Hematopoietic multipotent progenitor cell treated with erythropoietin and hydrocortisone succinate and interleukin-3 and kit ligand, for 17 days (in vitro differentiated cells): ENCODE measurements at places on chromosomes 6 and 20.

DNA sequence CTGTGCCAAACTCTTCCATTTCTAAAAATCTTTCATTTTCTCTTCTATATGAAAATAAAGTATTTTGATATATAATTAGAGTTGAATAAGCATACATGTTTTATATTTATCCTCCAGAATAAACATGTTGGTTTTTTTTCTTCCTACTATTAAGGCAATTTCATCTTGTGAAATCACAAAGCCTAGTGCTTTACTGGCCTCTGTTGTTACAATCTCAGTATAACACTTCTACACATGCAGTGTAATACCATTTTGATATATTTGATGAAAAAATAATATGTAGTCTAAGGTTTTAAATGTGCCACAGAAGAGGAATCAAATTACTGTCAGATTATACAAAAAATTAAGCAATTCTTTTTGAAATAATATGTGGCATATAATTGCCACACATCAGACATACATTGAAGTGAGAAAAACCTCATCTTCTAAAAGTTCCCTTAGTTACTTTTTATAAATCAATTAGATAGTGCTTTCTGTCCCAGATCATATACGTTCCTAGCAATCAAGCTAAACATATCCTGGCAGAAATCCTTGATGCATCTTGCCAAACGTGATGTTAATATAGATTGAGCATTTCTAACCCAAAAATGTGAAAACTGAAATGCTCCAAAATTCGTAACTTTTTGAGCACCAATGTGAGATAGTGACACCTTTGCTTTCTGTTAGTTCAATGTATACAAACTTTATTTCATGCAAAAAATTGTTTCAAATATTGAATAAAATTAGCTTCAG is 225.1 kb upstream of the MANEA start:
- DNase-seq, result no peak

- DNase-seq, result no peak
Measured at GRCh38 chr6:154488802-154489437, 21.6 kb downstream of the CNKSR3 start.

DNA sequence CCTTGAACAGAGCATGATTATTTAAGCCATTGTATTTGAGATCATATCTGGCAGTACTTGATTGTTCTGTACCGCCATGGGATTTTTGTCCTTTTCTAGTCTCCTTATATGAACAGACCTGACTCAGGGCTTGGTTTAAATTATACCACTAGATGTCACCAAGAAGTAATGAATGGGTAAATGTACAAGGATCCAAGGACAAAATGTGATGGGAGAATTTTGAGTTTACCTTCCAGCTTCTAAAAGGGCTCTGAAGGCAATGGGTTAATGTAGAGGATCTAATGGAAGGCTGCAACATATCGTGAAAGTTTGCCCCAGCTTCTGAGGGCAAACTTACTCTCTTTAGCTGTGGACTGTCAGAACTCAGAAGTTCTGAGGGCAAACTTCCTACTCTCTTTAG is 12.0 kb downstream of the RNF8 start:
- DNase-seq, result peak; percentile 30

DNA sequence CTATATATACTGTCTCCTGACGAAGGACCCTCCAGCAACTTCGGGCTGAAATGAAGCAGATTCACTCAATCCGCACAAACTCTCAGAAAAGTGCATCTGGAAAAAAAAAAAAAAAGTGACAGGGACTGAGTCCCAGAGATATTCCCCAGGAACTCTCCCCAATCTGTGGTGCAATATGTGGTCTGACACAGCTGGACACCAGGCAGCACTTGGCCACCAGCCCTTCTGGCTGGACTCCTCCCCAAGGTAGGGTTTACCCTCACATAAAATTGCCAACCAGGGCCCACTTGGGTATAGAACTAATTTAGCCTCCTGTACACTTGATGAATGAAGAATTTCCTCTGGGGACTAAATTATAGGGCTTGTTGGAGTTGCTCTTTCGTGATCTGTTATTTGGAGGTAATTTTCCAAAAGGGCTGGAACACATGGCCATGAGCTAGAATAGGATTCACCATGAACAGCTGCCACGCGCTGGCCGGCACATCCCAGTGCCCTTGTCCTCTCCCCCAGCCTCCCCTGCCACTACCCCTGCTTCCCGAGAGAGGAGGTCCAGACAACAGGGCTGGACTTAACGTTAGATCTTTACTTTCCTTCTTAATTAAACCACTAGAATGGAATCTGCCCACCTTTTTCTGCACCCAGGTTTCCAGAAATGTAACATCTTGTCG is 379.2 kb downstream of the BMP2 start:
- no peak for DNase-seq

DNA sequence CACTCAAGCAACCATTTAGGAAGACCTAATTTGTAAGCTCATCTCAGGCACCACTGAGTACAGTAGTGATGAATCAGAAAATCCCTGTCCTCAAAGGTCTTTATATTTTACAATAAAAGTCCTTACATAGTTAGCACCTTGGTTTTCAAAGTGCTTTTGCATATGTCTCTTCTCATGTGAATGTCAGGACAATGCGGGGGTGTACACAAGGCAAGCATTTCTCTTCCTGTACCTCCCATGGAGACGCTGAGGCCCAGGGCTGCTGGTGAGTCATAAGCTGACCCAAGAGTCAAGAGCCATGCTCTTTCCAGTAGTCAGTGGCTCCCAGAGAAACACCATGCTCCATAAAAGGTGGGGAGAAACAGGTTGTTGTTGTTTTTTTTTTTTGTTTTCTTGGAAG is 174.0 kb downstream of the GJA10 start:
- DNase-seq, result no peak

DNA sequence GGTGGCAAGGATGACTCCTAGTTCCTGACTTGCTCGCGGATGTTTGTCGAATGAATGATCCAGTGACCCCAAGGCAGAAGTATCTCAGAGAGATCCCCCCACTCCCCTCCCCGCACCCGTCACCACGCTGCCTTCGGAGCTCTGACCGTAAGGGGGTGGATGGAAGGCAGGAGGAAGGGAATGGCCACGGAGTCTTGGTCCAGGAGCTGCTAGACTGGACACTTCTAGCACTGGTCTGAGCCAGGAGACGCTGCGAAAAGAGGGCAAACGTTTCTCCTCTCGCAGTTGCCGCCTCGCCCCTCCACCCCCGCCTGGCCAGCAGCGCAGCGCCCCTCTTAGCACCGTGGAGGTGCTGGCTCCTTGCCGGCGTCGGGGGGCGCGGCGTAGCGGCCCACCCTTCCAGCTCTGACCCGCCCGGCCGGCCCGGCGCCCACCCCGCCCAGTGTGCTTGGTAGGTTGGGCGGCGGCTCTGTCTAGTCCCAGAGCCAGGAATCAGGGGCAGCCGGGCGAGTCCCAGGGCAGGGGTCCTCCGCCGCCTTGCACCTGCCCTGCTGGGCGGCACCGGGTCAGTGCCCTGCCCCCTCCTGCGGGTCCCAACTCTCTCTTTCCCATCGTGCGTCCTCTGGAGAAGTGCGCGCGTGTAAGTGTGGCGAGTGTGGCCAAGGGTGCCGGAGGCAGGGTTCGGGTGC is 2.4 kb upstream of the DBNDD2 start:
- DNase-seq, result no peak

- DNase-seq, result no peak
Measured at GRCh38 chr20:62978561-62978943, 26.0 kb downstream of the SLC17A9 start.

- DNase-seq, result no peak
Measured at GRCh38 chr6:35945650-35946025, 24.7 kb upstream of the SRPK1 start.

GRCh38 chr6:1775441-1775840 is 165.7 kb downstream of the FOXC1 start:
- DNase-seq, result no peak

GRCh38 chr6:48641544-48641943 is 530.5 kb upstream of the PTCHD4 start:
- no peak for DNase-seq

GRCh38 chr6:160260803-160261450 is 2.3 kb upstream of the SLC22A2 start:
- no peak for DNase-seq

- DNase-seq, result no peak
Measured at GRCh38 chr6:43950731-43951062, 176.6 kb downstream of the MRPL14 start.

DNA sequence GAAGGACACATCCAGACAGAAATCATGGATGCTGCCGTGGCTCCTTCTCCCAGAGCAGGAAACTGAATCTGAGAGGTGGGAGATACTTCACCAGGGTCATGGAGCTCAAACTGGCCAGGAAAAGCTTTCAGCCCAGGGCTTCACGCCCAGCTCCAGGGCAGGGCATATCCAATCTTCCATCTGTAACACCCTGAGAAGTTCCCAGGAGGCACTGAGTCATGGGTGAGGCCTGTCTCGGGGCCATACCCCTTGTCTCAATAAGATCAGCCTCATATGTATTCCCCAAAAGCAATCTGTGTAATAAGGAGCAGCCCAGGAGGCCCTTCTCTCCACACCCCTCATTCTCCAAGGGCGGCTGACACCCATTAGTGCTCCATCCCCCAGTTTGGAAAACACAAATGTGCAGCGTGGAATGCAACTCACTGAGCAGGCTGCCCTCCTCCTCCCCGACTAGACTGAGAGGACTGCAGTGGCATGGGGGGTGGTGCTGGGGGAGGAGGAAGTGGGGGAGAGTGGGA is 439.3 kb upstream of the SULF2 start:
- no peak for DNase-seq

- DNase-seq, result no peak
Measured at GRCh38 chr6:163828038-163828795, 413.7 kb downstream of the QKI start.

- no peak for DNase-seq
Measured at GRCh38 chr6:111992851-111993250, 61.1 kb upstream of the CCN6 start.

DNA sequence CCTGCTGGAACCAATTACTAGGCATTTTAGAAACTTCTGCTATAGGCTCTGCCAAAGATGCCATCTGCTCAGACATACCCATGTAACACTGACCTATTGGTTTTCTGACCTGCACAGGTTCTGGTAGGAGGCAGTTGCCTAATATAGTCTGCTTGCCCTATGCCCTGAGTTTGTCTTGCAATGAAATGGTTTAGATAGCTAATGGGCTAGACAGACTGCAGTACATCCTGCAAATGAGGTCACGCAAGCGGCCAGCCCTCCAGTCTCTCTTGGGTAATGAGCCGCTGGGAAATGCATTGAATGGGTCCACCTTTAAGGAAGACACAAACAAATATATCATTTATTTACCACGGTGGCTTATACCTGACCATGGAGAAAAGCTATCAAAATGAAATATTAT is 90.6 kb upstream of the B3GAT2 start:
- no peak for DNase-seq

GRCh38 chr6:26224940-26225847 is 138.0 kb downstream of the HFE start:
- DNase-seq, result no peak

DNA sequence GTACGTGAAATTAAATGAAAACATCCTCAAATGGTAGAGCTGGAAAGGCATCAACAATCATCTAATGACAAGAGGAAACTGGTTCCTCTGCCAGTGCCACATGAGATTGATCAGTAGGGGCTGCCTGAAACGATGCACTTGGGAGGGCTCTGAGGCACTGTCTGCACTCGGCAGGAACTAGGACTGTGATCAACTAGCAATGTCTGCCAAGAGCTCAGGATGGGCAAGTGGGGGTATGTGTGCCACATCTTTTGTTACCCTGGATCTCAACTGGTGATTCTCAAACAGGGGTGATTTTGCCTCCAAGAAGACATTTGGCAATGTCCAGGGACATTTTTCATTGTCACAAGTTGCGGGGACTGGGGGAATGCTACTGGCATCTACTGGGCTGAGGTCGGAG is 1.9 kb downstream of the BPIFB6 start:
- DNase-seq, result no peak

DNA sequence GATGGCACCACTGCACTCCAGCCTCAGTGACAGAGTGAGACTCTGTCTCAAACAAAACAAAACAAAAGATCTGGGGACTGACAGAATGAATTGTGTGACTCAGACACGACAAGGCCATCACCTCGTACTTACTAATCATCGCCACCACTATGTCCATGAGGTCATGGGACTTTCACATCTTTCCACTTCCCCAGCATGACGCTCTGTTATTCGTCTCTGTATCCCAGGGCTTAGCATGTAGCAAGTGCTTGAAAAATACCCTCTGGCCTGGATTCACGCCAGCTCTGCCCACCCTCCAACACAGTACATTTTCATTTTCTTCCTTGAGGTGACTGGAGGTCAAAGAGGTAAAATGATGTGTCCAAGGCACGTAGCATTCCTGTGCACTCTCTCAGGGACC is 27.8 kb downstream of the FGD2 start:
- no peak for DNase-seq

DNA sequence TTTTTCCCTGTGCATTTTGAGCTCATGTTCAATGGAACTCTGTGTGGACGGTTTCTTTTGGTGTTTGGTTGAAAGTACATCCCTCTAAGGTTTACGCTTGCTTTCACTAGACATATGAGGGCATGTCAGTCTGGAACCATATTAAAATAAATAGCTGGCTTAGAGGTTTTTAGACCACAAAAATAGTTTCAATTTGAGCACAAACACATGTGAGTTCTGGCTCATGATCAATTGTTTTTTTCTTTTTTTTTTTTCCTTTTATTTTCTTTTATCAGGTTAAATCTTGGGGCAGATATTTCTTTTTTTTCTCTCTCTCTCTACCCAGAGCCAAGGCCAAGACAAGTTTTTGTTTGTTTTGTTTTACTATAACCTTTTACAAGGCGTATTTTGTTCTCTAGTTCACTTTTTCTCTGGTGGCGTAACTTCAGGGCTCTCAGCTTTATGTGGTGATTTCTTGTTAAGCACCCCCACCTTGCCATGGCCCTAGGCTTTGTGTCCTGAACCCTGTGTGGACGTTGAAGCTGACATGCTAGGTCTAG is 92.9 kb downstream of the SHLD1 start:
- no peak for DNase-seq

GRCh38 chr6:145423936-145424335 is 311.4 kb downstream of the EPM2A start:
- no peak for DNase-seq

- no peak for DNase-seq
Measured at GRCh38 chr6:120945905-120946594, 388.2 kb downstream of the TBC1D32 start.

DNA sequence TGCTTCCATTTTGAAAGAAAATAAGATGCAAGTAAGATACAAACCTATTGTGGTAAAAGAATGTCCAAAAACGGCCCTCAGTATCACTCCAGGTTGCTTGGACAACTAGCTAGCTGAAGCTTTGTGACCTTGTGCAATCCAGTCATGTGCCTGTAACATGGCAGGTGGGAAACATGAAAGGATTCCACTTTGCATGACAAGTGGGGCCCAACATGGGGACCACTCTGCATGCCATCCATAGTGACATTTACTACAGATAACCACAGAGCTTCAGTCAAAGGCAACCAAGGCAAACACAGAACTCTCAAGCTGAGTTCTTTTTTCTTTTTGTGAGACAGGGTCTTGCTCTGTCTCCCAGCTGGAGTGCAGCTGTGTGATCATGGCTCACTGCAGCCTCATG is 15.8 kb upstream of the FBXO9 start:
- DNase-seq, result no peak

DNA sequence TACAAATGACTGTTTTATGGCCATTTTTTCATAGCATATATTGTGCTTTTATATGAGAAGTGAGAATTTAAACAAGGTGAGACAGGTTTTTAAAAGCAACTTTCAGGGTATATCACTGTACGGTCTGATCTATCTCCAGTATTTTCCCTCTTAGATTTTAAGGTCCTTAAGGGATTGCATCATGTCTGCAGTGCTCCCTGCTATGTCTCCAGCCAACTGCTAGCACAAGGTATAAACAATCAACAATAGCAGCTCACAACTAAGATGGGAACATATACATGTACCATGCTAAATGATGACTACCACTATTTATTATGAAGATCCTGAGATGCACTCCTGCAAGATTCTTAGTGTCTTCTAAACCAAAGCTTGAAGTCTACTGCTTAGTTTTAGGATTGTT is 7.2 kb downstream of the FUCA2 start:
- no peak for DNase-seq
